Activated T-cell treated with anti-CD3 and anti-CD28 coated beads, Interleukin-2, amount 50 U/mL, for 4 hours (primary cell): ENCODE measurements at places on chromosomes 4 and X. TPM values are rescaled to one million over a fixed set of nuclear protein-coding genes. Genes with fewer than 3 reads are reported as not detected.

The SH3TC1 gene
- 4.0 TPM for total RNA-seq

DNA sequence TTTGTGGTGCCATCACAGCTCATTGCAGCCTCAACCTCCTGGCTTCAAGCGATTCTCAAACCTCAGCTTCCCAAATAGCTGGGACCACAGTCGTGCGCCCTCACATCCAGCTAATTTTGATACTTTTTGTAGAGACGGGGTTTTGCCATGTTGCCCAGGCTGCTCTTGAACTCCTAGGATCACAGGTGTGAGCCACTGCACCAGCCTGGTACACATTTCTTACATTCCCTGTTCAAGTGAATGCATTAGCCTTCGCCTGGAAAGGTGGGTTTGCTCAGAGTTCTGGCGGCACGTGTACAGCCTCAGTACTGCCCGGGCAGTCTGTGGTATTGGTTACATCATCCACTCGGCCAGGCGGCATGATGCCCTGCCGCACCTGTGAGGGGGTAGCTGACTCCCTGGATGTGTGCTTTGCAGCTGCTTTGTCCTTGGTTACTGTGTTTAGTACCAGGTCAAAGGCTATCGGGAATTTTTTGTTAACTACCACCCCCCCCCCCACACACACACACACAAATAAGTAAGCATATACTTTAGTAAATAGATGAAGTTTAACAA, 57.1 kb downstream of the TNIP2 start:
- DNase-seq = no peak

DNA sequence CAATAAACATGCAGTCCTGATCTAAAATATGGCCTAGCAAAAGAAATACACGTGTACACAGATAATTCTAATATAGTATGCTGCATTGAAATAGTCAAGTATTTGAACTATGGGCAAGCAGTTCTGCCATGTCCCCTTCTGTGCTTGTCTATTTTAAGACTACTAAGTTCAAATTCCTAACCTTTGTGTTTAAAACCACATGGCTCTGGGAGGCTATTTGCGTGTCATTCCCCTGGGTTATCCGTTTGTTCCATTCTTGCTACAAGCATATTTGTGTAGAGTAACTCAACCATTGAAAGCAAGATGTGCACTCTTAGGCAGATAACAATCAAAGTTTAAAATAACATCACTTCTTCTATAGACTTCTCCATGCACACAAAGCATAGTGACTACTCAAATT, 25.4 kb upstream of the TBC1D1 start:
- no peak for DNase-seq

DNA sequence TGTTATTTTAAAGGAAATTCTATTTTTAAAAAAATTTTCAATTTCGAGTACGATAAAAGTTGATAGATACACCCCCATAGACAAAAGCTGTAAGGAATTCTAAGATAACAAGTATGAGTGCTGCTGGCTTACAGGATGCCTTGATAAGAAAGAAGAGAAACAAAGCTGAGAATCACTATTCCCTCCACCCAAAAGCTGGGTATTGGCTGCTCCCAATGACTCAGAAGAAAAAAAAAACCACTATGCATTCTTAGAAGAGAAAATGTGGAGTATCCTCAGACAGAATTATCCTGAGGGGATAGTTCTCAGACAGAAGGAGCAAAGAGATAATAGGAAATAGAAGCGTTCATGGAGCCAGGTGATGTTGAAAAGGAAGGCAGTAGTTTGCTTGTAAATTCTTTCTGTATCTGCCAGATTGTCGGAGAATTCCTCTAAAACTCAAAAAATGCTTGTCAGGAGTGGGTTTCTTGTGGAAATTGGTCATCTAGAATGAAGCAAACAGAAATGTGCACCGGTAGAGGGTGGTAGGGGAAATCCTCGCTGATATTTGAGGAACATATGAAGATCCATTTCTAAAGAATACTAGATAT, 217.5 kb upstream of the ADAMTS3 start:
- DNase-seq = no peak

GRCh38 chrX:153649915-153650782, 3.1 kb downstream of the DUSP9 start:
- DNase-seq = peak; percentile 3

DNA sequence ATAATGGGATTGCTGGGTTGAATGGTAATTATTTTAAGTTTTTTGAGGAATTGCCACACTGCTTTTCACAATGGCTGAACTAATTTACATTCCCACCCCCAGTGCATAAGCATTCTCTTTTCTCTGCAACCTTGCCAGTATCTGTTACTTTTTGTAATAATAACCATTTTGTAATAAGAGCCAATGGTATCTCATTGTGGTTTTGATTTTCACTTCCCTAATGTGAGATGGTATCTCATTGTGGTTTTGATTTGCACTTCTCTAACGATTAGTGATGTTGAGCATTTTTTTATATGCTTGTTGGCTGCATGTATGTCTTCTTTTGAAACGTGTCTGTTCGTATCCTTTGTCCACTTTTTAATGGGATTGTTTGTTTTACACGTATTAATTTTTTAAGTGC, 213.1 kb upstream of the HDX start:
- DNase-seq = no peak

The PIR gene
- 1.0 TPM for total RNA-seq

The SATL1 gene
- total RNA-seq = not detected

DNA sequence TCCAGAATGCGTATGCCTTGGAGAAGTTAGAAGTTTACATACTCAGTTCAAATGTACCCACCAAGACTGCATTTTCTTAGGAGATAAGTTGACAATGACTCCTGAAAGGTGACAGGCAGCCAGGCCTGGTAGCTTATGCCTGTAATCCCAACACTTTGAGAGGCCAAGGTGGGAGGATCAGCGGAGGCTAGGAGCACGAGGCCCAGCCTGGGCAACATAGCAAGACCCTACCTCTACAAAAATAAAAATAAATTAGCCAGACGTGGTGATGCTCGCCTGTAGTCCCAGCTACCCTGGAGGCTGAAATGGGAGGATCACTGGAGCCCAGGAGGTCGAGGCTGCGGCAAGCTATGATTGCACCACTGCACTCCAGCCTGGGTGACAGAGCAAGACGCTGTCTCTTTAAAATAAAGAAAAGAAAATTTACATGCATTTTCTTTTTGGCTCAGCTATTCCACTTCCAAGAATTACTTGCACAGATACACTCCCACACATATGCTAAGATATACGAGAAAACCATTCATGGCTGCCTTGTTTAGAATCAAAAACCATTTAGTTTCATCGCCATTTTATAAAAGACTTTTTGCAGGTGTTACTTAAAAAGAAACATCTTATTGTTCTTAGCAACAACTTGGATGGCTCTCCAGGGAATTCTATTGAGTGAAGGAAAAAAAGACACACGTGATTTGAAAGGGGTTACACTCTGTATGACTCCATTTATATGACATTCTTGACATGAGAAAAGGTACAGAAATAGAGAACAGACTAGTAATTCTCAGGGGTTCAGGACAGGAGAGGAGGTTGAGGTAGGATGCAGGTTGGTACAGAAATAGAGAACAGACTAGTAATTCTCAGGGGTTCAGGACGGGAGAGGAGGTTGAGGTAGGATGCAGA, 66.3 kb downstream of the DHRSX start:
- DNase-seq = no peak

- no peak for DNase-seq
Observed at GRCh38 chrX:45632506-45632905, 431.8 kb upstream of the DIPK2B start.

- no peak for DNase-seq
Observed at GRCh38 chrX:69024161-69024736, 141.0 kb downstream of the PJA1 start.

DNA sequence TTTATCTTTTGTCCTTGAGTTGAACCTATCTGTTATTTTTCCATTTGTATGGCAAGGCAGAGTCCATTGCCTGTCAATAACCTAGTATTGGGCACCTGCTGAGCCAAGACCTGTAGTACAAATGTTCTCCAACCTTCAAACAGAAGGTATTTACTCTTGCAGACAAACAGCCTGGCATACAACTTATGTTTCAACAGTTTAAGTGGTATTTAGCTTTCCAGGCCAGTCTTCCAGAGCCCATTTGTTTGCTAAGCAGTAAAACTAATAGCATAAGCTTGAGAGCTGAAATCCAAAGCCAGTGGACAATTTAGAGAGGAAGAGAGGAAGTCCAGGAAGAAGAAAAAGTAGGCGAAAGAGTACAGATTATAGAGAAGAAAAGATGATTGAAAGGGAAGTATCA, 979.3 kb downstream of the GLUD2 start:
- DNase-seq = no peak

DNA sequence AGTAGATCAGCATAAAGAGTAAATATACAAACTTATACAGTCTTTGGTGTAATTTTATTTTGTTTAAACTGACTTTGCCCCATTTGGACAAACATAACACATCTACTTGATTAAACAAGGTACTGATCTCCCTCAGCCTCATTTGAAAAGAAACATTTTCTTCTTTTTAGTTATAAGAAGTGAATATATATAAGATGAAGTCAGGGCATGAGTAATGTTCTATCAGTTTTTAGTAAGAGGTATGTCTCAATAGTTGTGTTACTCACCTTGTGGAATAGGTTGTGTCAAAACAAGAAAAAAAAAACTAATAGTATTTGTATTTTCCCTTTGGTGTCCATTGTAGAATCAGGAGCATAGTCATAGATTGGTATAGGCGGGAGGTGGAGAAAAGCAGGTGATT, 327.4 kb downstream of the RPA4 start:
- DNase-seq = no peak

DNA sequence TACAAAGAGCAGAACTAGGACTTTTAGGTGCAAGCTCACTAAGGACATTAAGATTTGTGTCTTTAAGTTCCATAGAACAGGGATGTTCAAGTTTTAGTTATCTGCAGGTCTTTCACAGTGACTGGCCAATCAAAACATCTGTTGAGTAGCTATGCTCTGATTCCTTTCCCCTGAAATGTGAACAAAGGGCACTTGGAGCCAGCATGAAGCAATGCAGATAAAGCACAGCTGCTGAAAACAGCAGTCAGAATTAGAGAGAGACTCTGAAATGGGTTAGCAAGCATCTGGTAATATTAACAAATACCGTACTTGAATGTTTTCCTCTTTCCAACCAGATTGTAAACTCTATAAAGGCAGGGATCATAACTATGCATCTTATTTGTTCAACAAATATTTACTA, 276.9 kb downstream of the RAB28 start:
- DNase-seq = no peak

GRCh38 chrX:30920271-30920670, 31.2 kb upstream of the TAB3 start:
- DNase-seq = no peak

- DNase-seq = no peak
Observed at GRCh38 chr4:181819946-181820345, 423.3 kb upstream of the TENM3 start.

The ETDA gene
- not detected for total RNA-seq

DNA sequence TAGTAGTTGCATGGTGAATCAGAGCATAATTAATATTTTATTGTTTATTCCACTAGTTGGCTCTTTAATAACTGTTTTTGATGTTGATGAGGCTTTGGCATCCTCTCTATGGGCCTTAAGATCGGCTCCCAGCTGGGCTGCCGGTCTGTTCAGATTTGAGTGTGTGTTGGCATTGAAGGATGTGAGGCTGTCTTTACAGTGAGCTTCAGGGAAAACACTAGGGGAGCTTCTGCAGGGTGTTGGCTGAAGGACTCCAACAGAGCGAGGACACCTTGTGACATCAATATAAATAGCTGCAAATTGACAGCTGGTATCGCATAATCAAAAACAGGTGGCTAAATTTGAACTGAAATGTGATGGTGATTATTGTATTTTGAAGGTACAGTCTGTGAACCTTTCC, 322.0 kb downstream of the FSTL5 start:
- no peak for DNase-seq

GRCh38 chrX:7025471-7025870, 122.0 kb upstream of the STS start:
- DNase-seq = no peak

DNA sequence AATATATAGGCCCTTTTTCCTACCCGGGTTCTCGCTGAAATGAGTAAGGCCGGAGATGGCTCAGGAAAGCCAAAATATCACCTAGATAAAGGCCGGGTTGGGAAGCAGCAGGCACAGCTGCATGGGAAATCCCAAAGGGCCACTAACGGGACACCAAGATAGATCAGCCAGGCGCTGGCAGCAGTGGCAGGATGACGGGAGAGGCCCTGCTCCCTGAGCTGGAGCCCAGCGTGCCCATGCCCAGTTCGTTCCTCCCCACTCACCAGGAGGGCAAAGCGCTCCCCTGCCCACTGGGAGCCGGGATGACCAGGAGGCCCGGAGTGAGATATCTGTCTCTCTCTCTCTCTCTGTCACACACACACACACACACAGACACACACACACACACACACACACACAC, 109.8 kb downstream of the DCTD start:
- DNase-seq = no peak

DNA sequence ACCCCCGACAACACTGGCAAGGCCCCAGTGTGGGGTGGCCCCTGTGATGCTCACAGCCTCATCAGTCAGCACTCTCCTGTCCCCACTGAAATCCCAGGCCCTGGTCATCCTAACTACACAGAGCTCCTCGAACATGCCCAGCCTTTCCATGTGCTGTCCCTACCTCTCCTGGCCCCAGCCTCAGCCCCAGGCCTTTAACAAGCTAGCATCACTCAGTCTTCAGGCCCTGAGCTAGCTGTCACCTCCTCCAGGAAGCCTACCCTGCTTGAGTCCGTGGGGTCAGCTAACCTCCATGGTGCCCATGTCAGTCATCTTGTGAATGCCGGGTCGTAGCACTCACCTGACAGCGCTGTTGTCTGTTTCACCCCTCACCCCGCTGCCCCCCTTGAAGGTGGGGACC, 25.6 kb upstream of the C4orf50 start:
- no peak for DNase-seq

DNA sequence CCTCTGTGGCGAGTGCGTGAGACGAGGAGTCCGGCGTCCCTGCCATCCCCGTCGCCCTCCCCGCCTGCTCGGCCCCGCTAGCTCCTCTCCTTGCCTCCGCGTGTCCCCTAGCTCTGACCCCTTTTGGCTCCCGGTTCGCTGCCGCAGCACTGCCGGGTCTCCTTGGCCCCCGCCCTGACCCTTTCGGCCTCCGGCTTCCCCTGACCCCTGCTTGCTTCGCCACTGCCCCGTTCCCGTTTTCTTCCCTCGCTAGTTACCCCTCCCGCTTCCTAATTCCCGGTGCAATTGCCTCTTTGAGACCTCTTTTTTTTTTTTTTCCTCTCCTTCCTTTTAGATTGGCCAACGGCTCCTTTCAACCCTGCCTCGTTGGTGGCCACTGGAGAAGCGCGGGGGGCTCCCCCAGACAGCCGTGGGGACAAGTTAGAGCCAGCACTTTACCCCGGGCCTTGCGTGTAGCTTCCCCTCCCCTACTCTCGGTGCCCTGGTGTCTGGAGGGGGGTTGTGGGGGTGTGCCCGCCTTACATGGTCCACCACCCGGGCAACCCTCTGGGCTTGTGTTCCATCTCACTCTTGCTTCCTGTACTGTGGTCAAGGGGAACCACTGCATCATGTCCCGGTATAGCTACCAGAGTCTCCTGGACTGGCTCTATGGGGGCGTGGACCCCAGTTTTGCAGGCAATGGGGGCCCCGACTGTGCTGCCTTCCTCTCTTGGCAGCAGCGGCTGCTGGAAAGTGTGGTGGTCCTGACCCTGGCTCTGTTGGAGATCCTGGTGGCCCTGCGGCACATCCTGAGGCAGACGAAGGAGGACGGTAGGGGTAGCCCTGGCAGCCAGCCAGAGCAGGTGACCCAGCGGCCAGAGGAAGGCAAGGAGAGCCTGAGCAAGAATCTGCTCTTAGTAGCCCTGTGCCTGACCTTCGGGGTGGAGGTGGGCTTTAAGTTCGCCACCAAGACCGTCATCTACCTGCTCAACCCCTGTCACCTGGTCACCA, 548 bp downstream of the TMEM164 start:
- DNase-seq = no peak
